ENCODE measurements at places on chromosomes 13 and 19.

GRCh38 chr13:22091222-22091970, 420.5 kb downstream of the FGF9 start:
- no peak for DNase-seq

GRCh38 chr19:33844478-33844877, 47.8 kb downstream of the KCTD15 start:
- DNase-seq: no peak

GRCh38 chr19:12943437-12944044, 2.1 kb upstream of the RAD23A start:
- no peak for DNase-seq

GRCh38 chr13:35479706-35480105, 3.2 kb upstream of the MAB21L1 start:
- no peak for DNase-seq

DNA sequence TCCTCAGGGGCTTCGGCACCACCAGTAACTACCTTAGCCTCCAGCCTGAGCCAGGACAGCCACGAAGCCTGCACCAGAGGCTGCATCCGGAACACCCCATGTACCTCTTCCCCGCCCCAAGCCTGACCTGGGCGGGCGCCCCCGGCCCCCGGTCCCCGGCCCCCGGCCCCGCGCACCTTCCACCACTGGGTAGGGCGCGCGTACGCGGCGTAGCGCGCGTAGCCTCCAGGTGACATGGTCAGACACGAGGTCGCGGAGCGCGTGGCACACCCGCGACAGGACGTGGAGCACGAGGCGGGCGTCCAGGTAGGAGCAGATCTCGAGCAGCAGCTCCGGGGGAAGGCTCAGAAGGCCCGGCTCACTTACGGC, 450 bp downstream of the FBXW9 start:
- DNase-seq: no peak

GRCh38 chr19:50039968-50040367, 14.2 kb downstream of the ZNF473 start:
- no peak for DNase-seq

GRCh38 chr19:1630012-1630411, 22.4 kb downstream of the TCF3 start:
- no peak for DNase-seq

DNA sequence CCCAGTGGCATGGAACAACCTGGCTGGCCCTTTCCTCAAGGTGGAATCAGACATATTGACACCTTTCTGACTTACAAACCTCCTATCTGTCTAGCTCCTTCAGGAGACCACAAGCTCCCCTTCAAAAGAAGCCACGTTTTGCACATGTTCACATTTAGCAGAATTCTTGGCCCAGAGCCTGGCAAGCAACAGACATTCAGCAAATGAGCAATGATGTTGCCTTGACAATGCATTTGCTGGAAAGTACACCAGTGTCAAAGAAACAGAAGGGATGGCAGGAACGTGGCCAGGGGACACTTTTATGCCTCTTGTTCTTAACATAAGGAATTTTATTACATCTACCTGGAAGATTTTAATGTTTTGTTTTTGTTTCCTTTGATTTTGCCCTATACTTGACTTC, 85.5 kb upstream of the FGF14 start:
- DNase-seq: no peak

DNA sequence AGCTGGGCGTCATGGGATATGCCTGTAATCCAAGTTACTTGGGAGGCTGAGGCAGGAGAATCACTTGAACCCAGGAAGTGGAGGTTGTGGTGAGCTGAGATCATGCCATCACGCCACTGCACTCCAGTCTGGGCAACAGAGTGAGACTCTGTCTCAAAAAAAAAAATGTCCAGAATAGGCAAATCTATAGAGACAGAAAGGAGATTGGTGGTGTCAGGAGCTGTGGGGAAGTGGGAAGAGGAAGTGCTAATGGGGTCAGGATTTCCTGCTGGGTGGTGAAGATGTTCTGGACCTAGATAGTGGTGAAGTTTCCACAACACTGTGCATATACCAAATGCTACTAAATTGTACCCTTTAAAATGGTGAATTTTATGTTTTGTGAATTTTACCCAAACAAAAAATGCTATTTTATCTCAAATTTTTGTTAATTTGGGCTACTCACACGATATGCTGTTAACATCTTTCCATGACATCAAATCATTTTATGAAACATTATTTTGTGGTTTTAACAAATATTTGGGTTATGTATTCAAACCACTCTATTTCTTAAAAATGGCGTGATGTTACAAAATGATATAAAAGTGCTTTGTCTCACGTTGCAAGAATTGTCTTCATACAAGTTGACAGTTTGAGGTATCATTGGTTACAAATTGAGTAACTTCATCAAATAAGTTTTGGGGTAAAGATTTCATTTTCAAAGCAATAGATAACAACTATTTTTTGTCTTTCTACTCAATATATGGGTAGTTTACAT, 7.4 kb upstream of the CYP4F3 start:
- no peak for DNase-seq

DNA sequence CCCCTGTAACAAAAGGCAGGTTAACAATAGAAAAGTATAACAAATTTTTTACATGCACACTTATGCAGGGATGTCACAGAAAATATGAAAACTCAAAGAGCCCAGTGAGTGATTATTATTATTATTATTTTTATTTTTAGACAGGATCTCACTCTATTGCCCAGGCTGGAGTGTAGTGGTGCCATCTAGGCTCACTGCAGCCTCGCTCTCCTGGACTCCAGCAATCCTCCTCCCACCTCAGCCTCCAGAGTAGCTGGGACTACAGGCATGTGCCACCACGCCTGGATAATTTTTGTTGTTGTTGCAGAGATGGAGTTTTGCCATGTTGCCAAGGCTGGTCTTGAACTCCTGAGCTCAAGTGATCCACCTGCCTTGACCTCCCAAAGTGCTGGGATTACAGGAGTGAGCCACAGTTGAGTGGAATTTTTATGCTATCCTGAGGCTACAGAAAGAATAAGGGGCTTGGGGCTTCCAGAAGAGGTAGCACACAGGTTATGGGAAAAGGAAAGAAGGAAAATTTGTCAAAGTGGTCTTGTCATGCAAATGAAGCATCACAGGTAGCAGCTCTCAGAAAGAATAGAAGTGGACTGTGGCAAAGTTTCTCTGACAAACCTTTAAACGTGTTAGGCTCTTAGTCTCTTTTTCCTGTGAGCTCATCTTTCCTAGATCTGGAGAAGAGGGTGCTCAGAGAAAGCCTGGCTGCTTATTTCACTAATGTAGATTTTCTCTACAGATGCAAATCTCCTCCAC, 87.7 kb upstream of the LSM14A start:
- DNase-seq: no peak

DNA sequence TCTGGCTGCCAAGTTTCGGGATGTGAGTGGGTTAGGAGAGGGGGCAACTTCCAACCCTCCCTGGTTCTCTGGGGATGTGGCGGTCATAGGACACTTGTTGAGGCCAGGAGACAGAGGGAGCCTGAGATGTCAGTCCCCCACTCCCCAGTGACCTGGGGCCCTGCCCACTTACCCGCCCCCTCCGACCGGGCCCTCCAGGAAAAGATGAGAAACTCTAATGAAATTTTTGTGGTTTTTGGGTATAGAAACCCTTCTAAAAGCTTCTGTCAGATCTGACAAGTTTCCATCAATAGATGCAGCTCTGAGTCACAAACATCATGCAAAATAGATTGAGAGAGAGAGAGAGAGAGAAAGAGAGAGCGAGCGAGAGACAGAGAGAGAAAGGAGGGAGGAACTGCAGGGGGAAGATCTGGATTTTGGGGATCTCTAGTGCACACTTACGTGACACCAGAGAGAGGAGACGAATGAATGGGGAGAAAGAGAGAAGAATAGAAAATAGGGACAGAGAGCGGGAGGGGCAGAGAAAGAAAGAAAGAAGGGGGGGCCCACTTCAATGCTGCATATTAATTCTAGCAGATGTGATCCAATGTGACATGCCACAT, 94.0 kb downstream of the PTPRS start:
- no peak for DNase-seq

DNA sequence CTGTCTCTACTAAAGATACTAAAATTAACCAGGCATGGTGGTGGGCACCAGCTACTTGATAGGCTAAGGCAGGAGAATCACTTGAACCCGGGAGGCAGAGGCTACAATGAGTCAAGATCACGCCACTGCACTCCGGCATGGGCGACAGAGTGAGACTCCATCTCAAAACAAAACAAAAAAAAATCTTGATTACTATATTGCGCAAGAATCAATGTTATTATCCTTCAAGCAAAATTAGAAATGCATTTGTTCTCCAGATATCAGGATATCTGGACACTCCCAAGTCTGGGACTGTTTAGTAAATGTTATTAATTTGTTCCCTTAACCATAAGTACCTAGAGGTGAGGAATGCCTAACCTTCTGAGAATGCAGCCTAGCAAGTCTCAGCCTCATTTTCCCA, 992.2 kb upstream of the PCDH20 start:
- DNase-seq: no peak

DNA sequence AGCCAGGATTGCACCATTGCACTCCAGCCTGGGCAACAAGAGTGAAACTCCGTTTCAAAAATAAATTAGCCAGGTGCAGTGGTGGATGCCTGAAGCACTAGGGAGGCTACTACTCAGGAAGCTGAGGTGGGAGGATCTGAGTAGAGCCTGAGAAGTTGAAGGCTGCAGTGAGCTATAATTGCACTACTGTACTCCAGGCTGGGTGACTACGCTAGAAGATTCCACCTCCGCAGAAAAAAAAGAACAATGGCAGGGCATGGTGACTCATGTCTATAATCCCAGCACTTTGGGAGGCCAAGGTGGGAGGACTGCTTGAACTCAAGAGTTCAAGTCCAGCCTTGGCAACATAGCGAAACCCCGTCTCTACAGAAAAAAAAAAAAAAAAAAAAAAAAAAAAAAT, 20.5 kb downstream of the HAUS8 start:
- no peak for DNase-seq

DNA sequence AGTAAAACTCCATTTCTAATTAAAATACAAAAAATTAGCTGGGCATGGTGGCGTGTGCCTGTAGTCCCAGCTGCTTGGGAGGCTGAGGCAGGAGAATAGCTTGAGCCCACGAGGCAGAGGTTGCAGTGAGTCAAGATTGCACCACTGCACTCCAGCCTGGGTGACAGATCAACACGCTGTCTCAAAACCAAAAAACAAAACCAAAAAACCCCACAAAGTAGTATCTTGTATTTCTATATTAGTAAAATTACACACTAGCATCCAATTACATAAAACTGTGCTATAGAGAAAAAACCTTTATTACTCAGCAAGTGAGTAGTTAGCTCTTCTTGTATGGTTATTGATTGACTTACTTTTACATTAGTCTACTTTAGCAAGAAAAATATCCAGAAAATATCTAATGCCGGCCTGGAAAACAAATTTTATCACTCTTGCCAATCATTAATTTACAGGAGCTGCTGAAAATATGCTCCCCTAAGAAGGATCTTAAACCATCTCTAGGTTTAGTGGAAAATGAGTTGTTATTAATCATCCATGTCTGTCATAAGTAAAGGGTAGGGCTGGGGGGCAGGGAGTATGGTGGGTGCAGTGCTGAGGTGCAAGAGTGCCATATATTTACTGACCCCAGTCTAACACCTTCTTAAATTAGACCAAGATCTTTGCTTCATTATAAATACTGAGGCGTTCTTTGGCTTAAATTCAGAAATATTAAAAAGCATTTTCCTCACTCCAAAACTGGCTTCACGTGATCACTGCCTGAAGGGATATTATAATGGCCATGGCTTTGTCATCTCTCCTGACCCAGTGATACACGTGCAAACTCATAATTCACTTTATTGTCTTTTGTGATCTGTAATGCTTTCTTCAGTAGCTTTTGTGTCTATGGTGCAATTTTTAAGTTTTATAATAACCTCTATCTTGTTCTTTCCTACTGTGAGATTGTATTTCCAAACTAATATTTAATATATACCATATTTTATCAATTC, 44.1 kb downstream of the UBL3 start:
- no peak for DNase-seq

DNA sequence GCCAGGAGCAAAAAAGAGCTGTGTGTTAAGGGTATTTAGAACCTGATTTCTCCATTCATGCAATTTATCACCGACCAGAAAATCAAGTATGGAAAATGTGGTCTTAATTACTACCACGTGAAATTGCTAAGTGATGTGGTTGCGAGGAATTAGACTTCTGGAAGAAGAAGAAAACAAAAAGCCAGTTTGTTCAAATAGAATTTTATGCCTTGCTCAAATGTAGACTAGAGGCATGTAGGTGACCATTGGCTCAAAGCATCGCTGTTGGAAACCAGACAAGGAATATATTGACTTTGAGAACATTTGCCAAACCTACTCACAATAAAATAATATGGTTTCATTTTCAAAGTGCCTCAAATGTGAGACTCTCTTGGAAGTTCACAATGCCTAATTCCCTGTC, 57.3 kb upstream of the LRCH1 start:
- no peak for DNase-seq

DNA sequence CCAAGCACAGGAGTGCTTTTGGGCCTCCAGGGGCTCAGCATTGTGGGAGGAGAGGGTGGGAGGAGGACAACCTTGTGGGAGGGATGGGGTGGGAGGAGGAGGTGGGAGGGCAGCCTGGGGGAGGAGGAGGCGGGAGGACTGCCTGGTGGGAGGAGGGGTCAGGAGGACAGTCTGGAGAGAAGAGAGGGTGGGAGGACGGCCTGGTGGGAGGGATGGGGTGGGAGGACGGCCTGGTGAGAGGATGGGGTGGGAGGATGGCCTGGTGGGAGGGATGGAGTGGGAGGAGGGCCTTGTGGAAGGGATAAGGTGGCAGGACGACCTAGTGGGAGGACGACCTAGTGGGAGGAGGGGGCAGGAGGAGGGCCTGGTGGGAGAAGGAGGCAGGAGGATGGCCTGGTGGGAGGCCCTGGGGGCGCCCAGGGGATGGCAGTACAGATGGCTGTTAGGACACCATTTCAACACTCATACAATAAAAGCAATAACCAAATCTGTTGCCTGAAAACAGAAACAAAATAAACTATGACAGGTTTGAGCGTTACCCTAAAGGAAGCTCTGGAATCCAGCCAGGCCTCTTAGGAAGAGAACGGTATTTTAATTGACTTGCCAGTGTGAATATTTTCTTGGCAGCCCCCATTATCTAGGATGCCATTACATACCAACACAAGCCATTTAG, 63.7 kb downstream of the CRYL1 start:
- DNase-seq: no peak

GRCh38 chr13:60679928-60680694, 283.1 kb downstream of the TDRD3 start:
- no peak for DNase-seq

GRCh38 chr19:35240327-35240726, 8.5 kb upstream of the LSR start:
- DNase-seq: no peak

GRCh38 chr19:53826876-53827275, 2.8 kb upstream of the NLRP12 start:
- DNase-seq: no peak

DNA sequence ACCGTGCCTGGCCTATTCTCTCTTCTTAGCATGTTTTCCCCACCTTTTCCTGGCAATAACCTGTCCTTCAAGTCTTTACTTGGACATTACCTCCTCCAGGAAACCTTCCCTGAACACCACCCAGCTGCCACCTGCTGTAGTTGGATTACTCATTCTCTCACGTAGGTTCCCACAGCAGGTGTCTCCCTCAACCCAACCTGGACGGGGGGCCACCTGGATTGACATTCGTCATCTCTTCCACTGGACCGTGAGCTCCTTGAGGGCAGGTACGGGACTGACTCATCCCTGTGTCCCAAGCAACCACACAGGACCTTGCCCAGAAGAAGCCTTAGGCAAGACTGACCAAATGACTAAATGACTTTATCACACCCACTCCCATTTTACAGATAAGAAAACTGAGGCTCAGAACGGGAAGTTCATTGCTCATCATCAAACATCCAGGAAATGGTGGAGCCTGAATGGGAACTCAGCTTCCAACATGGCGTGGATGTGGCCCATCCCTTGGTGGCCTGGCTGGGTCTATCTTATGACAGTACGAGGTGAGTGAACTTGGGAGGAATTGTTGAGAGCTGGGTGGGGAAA, 3.5 kb upstream of the KLK6 start:
- DNase-seq: no peak

All from RCC 7860 (cell line).